IPS DF 19.7 (cell line): ENCODE measurements at places on chromosomes 1 and 21.

DNA sequence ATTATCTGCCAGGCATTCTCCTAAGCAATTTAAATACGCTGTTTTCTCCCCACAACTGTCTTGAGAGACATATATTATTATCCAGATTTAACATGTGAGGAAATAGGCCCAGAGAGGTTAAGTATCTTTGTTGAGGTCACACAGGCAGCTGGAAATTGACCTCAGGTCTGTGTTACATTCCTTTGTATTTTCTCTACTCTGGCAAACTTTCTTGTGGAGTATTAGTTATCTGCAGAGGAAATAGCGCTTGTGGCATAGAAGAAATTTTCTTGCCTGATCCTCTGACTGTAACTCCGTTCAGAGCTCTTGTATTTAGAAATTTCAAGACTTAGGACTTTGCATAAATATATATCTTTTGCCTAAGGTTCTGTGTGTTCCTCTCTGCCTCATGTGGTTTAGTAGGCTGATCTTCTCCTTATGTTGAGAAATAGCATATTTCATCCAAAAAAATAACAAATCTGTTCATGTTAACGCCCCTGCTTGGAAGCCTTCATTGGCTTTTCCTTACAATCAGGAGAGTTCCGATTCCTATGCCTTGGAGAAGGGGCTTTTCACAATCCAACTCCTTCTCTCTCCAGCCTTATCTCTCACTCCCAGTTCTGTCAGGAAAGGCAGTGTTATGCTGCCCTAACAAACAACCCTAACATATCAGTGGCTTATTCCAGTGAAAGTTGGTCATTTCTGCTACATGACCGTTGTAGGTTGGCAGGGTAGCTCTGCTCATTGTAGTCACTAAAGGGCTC, 2.5 kb upstream of the JUN start:
- DNase-seq = no peak

DNA sequence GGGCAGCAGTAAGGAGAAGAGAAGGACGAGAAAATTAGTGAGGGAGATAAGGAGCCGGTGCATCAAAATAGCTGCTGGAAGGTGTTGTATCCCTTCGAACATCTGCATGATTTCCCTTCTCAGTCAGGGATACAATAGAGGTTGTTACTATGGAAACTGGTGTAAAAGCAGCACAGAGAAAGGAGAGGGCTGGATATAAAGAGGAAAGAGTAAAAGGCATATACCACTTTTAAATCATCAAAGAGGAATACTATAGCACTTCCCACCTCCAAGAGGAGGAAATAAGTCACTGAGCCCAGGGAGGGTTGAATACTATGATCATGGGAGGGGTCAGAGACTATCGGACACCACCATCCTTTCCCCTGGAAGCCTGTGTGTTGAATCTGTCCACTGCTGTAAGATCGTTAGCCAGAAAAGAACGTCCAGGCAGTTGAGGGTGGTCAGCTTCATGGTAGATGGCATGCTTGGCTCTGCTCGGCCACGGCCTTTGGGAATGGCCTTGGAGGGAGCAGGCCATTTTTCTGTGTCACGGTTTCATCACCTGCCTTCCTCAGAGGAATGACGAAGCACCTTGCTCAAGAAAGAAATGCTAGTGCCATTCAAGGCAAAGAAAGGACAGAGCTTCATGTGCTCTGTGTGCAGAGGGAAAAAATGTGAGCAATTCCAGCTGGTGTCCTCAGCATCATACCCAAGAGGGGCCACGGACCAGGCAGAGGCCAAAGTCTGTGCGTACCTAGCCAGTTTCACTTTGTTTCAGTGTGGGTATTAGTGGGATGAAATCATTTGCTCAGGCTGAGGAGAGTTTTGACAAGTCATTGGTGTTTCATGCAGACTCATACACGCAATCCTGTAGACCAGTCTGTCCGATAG, 64.2 kb downstream of the IRF2BP2 start:
- no peak for DNase-seq

- DNase-seq = peak; percentile 12
These were observed 104.0 kb upstream of the OLIG2 start for GRCh38 chr21:32921632-32922230.

GRCh38 chr1:152646656-152647055, 16.5 kb upstream of the LCE2D start:
- DNase-seq = no peak

DNA sequence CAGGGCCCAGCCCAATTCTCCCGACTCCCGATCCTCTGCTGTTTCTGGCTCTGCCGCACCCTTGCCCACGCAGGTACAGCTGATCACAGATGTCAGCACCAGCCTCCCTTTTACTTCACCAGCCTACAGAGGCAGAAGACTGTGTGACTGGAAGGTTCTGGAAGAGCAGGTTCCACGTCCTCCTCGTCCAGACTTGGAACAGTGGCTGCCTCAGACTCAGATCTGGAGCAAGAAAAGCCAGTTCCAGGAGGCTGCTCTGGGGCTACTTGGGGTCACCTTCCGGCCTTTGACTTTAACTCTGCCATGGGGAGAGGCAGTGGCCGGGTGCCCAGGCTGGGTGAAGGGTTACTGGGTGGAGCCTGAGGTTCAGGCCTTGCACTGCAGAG, 16.1 kb upstream of the KLHDC7A start:
- DNase-seq = no peak

GRCh38 chr1:235892734-235893413, 26.2 kb upstream of the LYST start:
- DNase-seq = no peak

DNA sequence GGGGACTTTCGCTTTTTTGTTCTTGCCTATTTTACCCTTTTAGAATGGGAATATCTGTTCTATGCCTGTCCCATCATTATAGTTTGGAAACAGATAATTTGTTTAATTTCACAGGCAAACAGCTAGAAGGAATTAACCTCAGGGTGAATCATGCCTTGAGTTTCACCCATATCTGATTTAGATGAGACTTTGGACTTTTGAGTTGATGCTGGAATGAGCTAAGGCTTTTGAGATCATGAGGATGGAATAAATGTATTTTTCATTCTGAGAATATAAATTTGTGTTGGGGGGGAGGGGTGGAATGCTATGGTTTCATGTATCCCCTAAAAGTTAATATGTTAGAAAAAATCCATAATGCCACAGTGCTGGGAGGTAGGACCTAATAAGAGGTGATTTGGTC, 56.1 kb upstream of the TACSTD2 start:
- no peak for DNase-seq

GRCh38 chr1:169945181-169945580, 51.5 kb upstream of the SCYL3 start:
- DNase-seq = no peak

DNA sequence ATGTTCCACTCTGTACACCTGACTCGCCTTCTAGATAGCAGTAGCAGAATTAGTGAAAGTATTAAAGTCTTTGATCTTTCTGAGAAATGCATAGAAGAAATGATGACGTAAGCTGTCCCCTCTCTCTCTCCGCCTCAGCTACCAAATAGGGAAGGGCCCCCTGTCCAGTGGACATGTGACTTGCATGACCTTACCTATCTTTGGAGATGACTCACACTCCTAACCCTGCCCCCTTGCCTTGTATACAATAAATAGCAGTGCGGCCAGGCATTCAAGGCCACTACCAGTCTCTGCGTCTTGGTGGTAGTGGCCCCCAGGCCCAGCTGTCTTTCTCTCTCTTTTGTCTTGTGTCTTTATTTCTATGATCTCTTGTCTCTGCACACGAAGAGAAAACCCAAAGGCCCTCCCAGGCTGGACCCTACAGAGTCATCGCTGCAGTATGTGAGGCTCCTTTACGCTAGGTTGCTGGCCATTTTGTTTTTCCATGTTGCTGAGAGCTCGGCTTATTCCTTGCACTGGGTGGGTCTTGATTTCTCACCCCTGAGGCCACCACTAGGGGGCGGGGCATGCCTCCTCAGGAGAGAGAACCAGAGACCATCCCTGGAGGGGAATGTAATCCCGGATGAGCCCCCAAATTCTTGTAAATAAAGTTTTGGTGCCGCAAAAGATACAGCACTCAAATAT, 16.0 kb upstream of the ZBTB8B start:
- DNase-seq = no peak

DNA sequence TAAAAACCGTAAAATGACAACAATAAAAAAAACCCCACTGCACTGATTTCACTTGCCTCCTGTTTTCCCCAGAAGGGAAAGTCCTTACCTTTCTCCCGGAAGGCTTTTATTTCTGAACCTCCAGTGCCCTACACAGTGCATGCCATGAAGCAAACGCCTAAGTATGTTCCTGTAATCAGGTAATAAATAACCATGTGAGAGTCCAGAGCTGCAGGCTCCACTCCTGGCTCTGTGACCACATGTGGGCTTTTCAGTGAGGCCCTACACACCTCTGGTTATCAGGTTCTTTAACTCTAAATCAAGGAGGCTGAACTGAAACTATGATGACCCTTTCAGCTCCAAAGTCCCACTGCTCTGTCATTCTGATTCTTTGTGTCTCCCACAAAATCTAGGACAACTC, 20.8 kb upstream of the NR5A2 start:
- DNase-seq = no peak

GRCh38 chr1:236149696-236150228, 7.4 kb downstream of the GPR137B start:
- no peak for DNase-seq

DNA sequence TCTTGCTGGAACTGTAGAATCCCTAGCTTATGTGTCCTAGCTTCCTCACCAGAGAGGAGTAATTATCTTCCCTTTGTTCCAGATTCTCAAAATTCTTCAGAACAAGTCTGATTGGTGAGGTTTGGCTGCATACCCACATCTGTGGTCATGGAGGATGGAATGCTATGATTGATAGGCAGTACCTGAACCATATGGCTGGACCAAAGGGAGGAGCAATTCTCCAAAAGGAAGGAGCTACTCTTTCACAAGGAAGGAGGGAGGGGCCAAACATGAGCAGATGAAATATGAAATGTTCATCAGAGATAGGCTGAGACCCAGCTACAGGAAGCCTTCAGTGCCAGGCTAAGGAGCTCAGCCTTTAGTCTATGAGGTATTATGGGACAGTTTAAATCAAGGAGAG, 5.0 kb upstream of the RNF19B start:
- no peak for DNase-seq

DNA sequence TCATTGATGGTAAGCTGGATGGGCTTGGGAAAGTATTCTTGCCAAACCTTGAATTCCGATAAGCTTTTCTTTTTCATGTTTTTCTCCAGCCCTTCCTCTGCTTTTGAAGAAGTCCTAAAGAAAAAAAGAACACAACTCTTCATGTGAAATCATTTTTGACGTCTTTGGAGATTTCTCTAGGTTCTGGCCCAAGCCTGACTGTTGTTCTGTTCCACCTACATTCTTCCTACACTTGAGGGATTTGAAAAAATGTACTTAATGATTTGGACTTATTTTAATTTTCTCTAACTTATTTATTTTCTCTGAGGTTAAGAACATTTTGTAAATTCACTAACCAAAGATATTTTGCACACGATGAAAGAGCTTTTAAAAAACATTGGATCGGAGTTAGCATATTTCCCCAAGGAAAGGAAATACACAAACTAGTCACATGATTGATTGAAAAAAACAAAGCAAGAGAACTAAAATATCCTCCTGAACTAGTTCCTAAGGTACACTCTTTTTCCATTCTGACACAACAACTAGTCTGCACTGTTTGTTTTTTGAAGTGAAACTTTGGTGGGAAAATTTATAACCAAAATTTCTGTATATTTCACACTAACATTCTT, 82.3 kb downstream of the LTN1 start:
- DNase-seq = no peak

DNA sequence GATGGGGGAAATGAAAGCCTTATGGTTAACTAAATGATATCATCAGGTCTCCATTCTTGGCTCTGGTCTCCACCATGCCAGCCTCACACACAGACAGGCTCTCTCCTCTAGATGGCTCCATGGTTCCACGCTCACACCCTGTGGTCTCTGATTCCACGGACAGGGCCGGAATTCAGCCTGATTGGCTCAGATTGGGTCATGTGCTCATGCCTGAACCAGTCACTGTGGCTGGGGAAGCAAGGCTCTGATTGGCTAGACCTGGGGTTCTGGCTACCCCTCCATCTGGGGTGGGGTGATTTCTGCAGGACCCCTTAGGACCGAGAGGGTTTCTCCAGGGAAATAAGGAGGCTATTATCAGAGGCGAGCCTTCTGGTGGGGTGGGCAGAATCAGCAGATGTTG, 277.0 kb downstream of the PTPRU start:
- DNase-seq = peak; percentile 61

GRCh38 chr1:116737855-116738321, 16.3 kb upstream of the CD2 start:
- no peak for DNase-seq

DNA sequence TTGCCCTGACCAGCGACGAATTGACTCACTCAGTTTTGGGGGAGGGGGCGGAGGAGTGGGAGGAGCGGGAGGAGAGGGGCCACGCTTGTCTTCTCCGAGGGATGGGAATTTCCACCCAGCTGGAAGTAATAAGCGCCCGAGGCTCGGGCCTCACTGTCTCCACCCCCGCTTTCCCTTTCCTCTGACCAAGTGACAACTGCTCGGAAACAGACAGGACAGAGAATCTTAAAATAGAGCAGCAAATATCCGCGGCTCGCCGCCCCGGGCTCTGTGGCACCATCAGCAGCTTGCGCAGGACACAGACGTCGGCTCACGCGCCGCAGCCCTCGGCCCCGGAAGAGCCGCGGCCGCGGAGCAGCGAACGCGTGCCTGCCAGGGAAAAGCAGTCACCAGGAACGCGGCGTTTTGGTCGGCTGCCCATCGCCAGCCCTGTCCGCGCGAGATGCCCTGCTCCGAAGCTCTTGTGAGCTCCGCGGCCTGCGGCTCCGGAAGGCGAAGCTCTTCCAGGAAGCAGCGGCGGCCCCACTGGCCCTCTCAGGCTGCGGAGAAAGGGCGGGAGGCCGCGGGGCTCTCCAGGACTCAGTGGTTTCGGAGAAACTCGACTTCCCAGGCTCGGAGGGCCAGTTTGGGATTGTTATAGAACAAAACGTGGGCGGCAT, 10.7 kb upstream of the RGS16 start:
- no peak for DNase-seq

DNA sequence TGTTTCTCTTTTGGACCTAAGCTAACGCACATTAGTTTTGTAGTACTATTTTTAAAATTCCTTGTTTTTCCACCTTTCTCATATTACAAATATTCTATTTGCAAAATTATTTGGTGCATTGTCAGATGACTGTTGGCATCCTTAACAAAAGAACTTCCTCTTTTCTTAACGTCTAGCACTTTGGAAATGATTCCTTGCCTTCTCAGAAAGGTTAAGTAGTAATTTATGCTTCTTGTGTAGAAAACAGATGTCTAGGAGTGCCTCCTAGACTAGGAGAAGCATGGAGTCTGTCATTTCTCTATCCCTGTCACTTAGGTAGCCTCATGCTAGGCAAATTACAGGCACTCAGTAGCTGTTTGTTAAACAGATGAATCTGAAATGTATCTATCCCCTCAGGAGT, 64.4 kb downstream of the HSPA13 start:
- no peak for DNase-seq

DNA sequence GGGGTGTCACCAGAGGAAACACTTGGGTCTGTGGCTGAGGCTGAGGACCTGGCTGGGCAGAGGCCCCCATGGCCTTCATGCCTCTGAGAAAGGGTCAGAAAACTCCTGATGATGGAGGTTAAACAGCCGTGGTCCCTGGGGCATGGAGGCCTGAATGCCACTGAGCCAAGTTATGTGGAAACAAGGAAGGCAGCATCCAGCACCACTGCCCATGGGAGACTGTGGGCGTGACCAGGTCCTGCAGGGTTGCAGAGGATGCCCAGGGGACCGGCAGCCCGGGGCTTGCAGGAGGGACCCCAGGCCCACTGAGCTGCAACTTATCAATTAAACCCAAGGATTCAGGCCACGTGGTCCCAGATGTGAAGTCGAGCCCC, 18.9 kb upstream of the COL6A2 start:
- DNase-seq = no peak
